ENCODE measurements at places on chromosomes 11 and 22.

DNA sequence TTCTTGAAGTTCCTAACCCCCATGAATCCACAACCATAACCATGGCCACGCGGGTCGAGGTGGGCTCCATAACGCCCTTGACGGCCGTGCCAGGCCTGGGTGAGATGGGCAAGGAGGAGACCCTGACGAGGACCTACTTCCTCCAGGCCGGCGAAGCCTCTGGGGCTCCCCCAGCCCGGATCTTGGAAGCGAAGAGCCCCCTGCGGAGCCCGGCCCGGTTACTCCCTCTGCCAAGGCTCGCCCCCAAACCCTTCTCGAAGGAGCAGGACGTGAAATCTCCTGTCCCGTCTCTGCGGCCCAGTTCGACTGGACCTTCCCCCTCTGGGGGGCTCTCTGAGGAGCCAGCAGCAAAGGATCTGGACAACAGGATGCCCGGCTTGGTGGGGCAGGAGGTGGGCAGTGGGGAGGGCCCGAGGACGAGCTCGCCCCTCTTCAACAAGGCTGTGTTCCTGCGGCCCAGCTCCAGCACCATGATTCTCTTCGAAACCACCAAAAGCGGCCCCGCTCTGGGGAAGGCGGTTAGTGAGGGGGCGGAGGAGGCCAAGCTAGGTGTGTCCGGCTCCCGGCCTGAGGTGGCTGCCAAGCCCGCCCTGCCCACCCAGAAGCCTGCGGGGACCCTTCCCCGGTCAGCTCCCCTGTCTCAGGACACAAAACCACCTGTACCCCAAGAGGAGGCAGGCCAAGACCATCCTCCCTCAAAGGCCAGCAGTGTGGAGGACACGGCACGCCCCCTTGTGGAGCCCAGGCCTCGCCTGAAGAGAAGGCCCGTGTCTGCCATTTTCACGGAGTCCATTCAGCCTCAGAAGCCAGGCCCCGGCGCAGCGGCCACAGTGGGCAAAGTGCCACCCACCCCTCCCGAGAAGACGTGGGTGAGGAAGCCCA, 75.7 kb downstream of the KIAA1671 start:
- peak; percentile 11 for DNase-seq

DNA sequence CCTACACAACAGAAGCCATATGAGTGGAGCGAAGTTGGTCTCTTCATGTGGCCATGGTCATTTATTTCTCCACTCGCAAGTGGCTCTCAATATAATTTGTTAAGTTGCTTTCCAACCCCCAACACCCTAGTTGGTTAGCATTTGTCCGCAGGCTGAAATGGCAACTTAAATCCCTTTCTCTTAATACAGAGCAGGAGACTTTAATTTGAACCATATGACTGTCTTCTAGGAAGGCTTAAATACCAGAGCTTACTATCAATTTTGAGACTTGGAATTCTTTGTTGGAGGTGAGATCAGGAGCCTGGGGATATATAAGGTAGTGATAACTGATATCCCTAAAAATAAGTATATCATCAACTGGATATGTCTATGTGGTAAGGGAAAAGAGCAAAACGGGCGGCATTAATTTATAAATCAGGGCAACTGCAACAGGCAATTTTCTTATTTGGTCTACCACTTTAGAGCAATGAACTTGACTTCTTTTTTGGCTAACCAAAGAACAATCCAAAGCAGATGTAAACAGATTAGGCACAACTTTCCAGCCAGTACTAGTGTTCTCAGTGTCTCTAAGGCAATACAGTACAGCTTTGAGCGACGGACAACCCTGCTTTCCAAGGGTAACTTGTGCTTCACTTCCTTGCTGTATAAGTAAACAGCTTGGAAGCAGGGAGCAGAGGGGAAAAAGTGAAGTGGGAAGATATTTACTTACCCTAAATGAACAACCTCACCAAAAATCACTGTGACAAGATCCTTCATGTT, 74.7 kb upstream of the APOA1 start:
- no peak for DNase-seq

DNA sequence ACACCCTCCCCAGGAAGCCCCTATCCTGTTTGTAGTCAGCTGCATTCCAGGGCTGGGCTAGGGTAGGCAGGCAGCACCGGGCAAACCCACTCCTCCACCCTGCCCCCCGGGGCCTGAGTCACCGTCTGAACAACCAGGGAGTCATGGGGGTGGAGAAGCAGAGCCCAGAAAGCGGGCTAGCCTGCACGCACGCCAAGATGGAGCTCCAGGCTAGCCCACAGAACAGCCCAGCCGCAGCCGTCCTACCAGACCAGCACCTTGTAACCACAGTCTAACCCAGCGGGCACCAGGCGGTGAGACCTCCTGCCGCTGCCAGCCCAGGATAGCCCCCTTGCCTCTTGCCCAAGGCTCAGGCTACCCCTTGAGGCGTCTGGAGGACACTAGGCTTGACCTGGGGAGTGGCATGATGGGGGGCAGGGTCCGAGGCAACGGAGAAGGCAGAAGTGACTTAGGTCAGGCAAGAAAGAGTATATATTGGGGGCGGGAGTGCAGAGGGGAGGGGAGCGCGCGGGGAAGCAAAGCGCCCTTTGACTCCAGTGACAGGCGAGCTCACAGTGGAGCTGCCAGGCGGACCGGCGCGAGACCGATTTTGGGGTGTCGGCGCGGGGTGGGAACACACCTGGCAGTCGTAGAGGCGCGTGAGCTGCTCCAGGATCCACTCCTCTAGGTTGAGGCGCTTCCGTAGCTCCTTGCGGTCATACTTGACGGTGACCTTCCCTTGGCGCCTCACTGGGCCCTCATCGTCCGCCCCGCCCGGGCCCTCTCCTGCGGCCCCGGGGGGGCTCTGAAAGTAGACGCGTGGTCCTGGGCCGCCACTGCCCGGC, 734 bp downstream of the PPP1R14B start:
- DNase-seq, result peak; percentile 98

- no peak for DNase-seq
These were observed 304.9 kb downstream of the BRD1 start for GRCh38 chr22:49522582-49523373.

GRCh38 chr11:33171251-33171650, 10.0 kb upstream of the CSTF3 start:
- no peak for DNase-seq

DNA sequence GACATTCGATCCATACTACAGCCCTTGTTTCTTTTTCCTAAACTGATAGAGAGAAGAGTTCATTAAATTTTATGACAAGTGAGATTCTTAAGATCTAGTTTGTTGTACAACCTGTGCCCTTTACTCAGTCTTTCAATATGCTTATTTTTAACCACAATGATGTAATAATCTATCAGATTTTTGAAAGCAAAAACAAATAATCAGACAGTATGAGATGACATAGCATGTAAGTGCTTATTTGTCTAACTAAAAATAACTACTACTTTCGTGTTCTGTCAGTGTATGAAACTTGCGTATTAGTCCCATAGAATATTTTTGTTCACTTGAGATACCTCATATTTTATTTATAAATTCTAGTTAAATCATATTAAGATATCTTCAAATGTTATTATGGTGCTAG, 33.2 kb downstream of the RAB39A start:
- no peak for DNase-seq

DNA sequence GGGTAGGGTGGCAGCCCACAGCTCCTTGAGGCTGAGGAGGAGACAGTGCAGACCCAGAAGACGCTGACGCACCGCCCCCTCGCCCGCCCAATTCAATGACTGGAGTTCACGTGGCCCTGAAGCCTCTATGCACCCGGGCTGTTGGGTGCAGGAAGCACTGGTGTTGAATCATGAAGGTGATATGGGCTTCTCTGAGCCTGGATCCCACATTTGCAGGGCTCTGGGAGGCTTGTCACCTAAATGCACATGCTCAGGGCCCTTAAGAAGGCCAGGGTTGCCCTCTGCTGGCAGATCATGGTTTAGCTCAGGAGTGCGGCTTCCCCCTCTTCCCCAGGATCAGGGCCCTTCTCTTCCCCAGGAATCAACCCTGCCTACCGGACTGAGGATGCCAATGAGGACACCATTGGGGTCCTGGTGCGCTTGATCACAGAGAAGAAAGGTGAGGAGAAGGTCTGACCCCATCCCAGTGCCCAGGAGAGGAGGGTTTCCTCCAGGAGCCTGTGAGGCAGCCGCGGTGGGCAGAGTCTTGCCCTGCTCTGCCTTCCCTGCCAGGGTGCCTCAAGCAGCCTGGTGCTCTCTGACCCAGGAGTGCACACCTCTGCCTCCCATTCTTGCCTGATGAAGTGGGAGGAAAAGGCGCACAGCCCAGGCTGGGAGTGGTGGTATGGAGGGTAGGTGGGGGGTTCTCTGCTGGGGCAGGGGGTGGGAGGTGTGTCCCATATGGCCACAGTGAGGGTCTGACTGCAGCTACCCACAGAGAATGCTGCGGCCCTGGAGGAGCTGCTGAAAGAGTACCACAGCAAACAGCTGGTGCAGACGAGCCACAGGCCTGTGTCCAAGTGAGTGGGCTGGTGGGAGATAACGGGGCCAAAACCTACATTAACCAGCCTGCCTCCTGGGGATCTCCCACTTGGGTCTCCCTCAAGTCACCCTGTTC, 17.5 kb downstream of the RELT start:
- DNase-seq, result peak; percentile 79

DNA sequence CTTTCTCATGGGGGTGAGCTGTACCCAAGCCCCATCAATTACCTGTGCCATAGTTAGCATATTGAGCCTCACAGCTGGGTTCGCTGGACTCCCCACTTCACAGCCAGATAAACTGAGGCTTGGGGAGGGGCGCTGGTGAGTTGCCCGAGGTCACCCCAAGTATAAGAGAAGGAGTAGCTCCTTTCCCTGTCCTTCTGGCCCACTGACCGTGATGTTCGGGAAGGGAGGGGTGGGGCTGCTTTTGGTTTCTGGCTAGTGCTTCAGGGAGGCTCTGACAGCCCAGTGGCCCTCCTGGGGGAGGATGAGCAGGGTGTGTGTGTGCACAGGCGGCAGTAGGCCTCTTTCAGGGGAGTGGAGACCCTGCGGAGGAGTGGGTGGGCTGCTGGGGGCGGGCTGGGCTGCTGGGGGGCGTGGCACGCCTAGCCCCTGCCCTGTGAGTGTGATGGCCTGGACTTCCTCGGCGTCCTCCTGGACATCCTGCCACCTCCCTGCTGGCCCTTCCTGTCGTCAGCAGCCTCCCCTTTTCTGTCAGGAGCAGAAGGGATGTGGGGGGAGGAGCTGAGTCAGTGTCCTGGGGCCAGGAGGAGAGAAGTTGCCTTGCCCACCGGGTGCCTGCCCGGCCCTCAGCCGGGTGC, 50.3 kb downstream of the TRIOBP start:
- peak; percentile 89 for DNase-seq

DNA sequence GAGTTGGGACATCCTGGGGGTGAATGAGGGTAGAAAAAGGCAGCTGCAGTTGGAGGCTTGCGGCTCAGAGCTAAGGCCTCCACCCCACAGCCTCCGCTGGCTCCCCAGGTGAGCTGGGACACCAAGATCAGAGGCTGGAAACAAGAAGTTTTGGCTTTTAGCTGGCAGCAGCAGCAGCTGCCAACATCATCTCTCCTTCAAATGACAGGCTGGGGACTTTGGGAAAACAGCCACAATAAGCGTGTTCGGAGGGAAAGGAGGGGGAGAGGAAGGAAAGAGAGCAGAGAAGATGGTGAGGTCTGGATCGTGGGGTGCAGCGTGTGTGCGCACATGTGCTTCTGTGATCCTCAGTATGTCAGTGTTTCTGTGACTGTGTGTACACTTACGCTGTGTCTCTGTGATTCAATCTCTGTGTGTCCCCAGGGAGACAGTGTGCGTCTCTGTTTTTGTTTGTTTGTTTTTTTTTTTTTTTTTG, 62.0 kb upstream of the RASD2 start:
- DNase-seq, result no peak

DNA sequence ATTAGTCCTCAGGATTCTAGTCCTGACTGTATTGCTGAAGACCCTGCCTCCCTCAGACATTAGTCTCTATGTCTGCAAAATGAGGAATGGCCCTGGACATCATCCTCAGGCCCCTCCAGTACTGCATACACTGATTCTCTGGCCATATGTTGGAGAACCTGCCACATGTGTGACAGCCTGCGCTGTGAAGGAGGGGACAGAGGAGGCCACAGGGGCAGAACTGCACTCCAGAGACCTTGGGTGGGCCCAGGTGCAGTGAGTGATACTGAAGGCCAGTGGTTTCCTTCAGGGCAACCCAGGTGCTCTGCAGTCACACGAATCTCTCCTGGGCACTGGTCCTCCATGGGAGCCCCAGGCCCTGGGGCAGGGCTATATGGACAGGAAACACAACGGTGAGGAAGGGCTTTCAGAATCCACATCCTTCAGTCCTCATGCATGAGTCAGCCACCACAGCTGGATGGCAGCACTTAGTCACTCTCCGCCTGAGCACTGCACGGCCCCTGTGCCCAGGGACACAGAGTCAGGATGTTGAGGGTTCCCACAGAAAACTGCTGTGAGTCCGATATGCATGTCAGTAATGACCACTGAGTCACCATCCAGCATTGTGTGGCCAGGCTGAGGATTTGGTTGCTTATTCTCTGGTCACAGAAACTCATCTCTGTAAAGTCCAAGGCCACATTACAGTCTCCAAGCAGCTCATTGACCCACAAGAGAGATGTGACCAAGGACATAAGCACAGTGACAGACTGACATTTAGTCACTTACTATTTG, 39.7 kb downstream of the ME3 start:
- DNase-seq, result peak; percentile 100

DNA sequence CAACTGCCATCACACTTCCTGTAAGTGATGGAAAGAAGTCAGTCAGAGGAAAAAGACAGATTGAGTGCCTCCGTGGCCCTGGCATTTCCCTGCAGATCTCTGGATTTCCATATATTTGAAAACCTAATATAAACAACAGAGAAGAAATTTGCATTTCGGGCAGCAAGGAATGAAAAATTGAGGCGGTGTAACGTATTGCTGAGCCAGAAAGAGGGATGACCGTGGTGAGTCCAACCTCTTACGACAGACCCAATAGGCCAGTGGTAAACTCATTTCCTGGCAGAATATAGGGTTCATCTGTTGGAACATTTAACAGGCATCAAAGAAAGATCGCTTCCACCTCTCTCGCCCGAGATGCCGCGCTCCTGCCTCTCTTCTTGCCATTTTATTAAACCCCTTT, 336.5 kb downstream of the MIAT start:
- no peak for DNase-seq

- DNase-seq, result peak; percentile 22
These were observed 213.0 kb upstream of the E2F8 start for GRCh38 chr11:19453651-19454257.

- peak; percentile 52 for DNase-seq
These were observed 37.3 kb upstream of the SLC22A12 start for GRCh38 chr11:64553554-64554201.

- DNase-seq, result no peak
These were observed 13.1 kb downstream of the USP2 start for GRCh38 chr11:119368121-119369034.
